Sigmoid colon (tissue), 7 donors: ENCODE measurements at places on chromosomes 12 and 14. TPM values are rescaled to one million over a fixed set of nuclear protein-coding genes. Genes with fewer than 3 reads are reported as not detected.

- no peak for DNase-seq
Observed at GRCh38 chr14:75742867-75743266, 81.8 kb downstream of the TTLL5 start.

DNA sequence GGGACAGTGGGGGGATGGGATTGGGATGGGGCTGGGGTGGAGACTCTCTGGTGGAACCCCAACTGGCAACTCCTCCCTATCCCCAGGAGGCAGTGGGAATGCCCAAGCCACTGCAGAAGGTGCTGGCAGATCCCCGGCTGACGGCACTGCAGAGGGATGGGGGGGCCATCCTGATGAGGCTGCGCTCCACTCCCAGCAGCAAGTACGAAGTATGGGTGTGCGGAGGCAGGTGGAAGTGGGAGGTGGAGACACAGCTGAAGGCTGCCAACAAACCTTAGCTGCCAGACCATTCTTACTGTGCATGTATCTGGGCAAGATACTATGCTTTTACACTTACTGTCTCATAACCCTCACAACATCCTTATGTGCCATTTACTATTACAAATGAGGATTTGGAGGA lies 8.2 kb downstream of the ARHGEF40 start:
- no peak for DNase-seq

Gene FIGNL2
- not detected for polyA plus RNA-seq

- DNase-seq, result no peak
Observed at GRCh38 chr14:64388533-64389285, 556 bp downstream of the MTHFD1 start.

DNA sequence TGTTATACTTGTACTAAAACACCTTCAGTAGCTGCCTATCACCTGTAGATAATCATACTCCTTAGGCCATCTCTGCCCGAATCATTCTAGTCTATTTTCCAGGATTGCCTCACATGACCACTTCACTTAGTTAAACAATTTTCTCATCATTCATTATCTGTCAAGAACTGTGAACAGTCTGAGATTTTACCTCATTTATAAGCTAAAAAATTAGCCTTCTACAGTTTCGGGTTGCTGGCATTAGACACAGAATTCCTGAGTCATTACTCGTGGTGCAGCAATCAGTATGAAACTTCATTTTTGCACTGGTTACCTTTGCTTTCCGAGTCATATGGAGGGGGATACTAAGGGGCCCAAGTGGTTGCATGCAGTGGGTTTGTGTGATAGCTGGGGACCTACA lies 57.6 kb upstream of the OTOGL start:
- DNase-seq, result no peak
